Right lobe of liver (tissue), 6 donors: ENCODE measurements at places on chromosomes 5 and 9. TPM values are rescaled to one million over a fixed set of nuclear protein-coding genes. Genes with fewer than 3 reads are reported as not detected.
A peak's percentile ranks its signal among the peaks of the same experiment; 100 is the strongest.

The COL15A1 gene
- 0.12 TPM for total RNA-seq

The TRPM6 gene
- total RNA-seq: 0.15 TPM

The KCNN2 gene
- 10.4 TPM for total RNA-seq

The ZNF367 gene
- total RNA-seq: 3.7 TPM

The HNRNPH1 gene
- total RNA-seq: 202 TPM

The DMGDH gene
- total RNA-seq: 67.0 TPM

DNA sequence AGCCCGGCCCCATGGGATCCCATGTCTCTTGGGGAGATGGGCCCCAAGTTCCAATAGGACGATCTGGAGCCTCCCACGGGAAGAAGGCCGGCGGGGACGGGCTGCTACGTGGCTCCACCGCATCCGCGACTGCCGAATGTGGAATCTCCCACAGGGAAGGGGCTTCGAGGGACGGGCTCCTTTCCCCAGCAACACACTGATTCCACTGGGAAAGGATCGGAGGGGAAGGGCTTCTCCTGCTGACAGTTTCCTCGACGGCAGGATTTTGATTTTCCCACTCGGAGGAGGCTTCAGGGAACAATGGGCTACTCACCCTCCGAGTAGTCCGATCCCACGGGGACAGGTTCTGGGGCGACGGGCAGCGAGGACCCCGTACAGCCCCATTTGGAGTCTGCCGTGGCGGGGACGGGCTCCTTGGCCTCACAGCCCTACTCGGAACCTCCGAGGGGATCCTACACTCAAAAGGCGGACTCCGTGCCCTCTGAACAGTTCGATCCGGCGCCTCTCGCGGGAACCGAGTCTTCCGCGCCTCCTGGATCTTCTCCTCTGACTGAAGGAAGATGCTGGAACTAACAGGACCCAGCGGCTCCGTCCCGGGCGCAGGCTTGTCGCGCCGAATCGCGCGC is 1.3 kb downstream of the PROB1 start:
- H3K36me3 ChIP-seq: no peaks in the 10 kb centered on the region
- no peaks in the 10 kb centered on the region for H3K27me3 ChIP-seq
- H3K4me1 ChIP-seq: no peaks in the 10 kb centered on the region
- H3K4me3 ChIP-seq: peak overlapping the region; percentile 33
- no peak for DNase-seq

DNA sequence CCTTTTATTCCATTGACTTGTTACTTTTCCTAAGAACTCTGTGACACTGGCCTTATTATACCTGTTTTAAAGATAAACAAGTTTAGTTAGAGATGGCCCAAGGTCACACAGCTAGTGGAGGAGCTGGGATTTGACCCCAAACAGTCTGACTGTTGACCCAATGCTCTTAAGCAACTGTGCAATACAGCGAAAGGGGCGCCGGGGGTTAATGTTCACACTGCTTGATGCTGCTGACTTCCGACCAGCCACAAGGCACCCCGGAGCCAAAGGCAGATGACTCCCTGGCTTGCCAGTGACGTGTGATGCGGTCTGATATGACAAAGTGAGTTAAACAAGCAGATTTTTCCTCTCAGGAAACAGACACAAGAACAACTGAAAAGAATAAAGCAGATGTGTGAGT is 23.9 kb downstream of the PIK3R1 start:
- no peak overlapping the region for H3K4me3 ChIP-seq
- no peaks in the 10 kb centered on the region for H3K4me1 ChIP-seq
- H3K36me3 ChIP-seq: peaks cover 2% of the 10 kb centered on the region
- H3K27ac ChIP-seq: peak overlapping the region; percentile 74
- DNase-seq: peak; percentile 91
- no peaks in the 10 kb centered on the region for H3K27me3 ChIP-seq

DNA sequence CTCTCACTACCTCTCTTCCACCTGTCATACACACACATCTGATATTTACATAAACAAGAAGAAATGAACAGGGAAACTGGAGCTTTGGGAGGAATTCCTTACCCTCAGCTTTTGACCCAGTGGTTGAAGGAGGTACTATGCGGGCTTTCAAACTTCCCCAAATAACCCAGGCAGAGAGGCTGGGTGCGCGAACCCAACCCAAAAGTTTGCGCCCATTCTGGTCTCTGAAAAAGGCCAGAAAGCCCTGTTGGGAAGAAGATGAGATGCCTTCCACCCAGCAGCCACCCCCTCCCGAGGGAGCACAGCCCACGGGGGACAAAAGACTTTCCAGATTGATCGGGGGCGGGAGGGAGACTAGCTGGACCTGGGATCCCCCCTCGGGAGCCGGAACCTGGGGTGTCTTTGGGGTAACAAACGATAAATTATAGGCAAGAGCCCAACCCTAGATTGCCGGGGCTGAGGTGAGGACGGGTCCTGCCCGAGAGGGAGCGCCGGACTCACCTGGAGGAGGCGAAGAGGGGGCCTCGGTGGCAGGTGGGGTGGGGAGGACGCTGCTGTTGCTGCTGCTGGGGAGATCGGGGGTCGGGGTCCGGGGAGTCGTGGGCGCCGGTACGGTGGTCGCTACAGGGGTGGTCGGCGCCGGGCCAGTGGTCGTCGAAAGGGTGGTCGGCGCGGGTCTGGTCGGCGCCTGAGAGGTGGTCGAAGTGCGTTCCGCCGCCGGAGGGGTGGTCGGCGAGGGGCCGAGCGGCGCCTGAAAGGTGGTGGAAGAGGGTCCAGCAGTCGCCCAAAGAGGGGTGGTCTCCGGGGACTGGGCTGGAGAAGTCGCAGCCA is 798 bp downstream of the MEGF9 start:
- peaks cover 28% of the 10 kb centered on the region for H3K4me1 ChIP-seq
- DNase-seq: peak; percentile 51
- H3K27ac ChIP-seq: peak overlapping the region; percentile 91
- no peaks in the 10 kb centered on the region for H3K36me3 ChIP-seq

DNA sequence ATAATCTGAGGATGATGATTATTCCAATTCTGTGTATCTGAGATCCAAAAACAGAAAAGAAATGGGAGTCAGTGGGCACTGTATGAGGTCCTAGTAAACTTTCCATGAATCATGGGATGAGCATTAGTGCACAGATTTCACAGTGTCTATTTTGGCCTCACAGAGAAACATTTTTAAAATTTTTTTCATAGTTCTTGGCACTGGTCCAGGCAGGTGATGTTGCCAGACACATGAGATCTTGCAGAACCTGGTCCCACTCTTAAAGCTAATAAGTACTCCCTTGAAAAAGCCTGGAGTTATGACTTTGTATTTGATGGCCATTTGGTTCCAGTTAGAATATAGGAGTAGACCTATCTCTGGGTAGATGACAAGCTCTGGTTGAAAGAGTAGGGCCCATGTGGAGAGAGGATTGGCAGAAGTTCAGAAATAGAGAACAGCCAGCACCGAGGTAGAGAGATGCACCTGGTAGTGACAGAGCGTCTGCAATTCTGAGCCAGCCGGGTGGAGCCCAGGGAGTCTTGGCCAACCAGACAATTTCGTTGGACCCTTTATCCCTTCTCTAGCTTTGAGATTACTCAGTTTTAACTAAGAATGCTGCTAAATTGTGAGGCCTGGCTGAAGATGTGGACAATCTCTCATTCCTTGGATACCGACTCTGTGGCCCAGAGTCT is 6.3 kb upstream of the TNFSF15 start:
- no peak overlapping the region for H3K27ac ChIP-seq
- H3K4me3 ChIP-seq: no peak overlapping the region
- no peaks in the 10 kb centered on the region for H3K27me3 ChIP-seq
- no peak for DNase-seq
- no peaks in the 10 kb centered on the region for H3K4me1 ChIP-seq
- H3K36me3 ChIP-seq: no peaks in the 10 kb centered on the region

- H3K27me3 ChIP-seq: no peaks in the 10 kb centered on the region
- no peak overlapping the region for H3K4me3 ChIP-seq
- no peaks in the 10 kb centered on the region for H3K36me3 ChIP-seq
- H3K27ac ChIP-seq: no peak overlapping the region
- H3K4me1 ChIP-seq: no peaks in the 10 kb centered on the region
These were observed 327.5 kb downstream of the TMEM232 start for GRCh38 chr5:110398951-110399350.

GRCh38 chr5:72355706-72356299 is 35.6 kb downstream of the PTCD2 start:
- no peak overlapping the region for H3K4me3 ChIP-seq
- H3K36me3 ChIP-seq: no peaks in the 10 kb centered on the region
- no peak for DNase-seq

DNA sequence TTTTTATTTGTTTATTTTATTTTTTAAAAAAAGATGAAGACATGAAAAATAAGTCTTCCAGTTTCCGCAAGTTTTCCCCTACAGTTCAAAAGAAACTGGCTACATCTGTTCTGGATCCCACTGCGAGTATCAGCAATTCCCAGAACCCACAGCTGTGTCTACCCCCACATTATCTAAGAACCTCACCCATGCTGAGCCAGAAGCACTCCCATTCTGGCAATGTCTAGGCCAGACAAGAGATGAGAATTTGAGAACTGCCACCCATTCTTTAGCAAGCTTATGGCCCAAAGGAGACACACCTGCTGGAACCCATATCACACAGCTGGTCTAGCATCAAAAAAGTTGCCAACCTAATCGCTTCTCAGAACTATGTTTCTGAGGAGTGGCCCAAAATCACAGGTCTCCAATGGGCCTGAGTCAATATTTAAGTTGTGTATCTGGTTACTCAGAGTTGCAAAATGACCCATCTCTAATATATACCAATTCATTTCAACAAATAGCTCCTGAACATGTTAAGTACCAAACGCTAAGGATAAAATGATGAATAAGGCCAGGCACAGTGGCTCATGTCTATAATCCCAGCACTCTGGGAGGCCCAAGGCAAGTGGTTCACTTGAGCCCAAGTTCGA is 27.1 kb downstream of the MTMR12 start:
- H3K4me3 ChIP-seq: no peak overlapping the region
- no peaks in the 10 kb centered on the region for H3K36me3 ChIP-seq
- DNase-seq: no peak
- H3K4me1 ChIP-seq: peaks cover 31% of the 10 kb centered on the region
- no peaks in the 10 kb centered on the region for H3K27me3 ChIP-seq
- H3K27ac ChIP-seq: no peak overlapping the region

GRCh38 chr9:95561913-95562312 is 45.1 kb upstream of the PTCH1 start:
- no peaks in the 10 kb centered on the region for H3K4me1 ChIP-seq
- no peaks in the 10 kb centered on the region for H3K36me3 ChIP-seq
- H3K27ac ChIP-seq: no peak overlapping the region
- H3K27me3 ChIP-seq: no peaks in the 10 kb centered on the region
- no peak for DNase-seq

GRCh38 chr5:134131578-134132350 is 17.3 kb downstream of the TCF7 start:
- H3K27me3 ChIP-seq: no peaks in the 10 kb centered on the region
- H3K36me3 ChIP-seq: no peaks in the 10 kb centered on the region
- no peak overlapping the region for H3K27ac ChIP-seq
- H3K4me1 ChIP-seq: no peaks in the 10 kb centered on the region
- peak; percentile 26 for DNase-seq
- no peak overlapping the region for H3K4me3 ChIP-seq

- no peak for DNase-seq
- no peaks in the 10 kb centered on the region for H3K36me3 ChIP-seq
- H3K27ac ChIP-seq: no peak overlapping the region
- H3K27me3 ChIP-seq: no peaks in the 10 kb centered on the region
- no peak overlapping the region for H3K4me3 ChIP-seq
These were observed 63.6 kb upstream of the SLC28A3 start for GRCh38 chr9:84404095-84404686.

- H3K4me1 ChIP-seq: no peaks in the 10 kb centered on the region
- DNase-seq: peak; percentile 18
- H3K4me3 ChIP-seq: no peak overlapping the region
- no peaks in the 10 kb centered on the region for H3K36me3 ChIP-seq
- H3K27me3 ChIP-seq: no peaks in the 10 kb centered on the region
These were observed 151.5 kb downstream of the PAX5 start for GRCh38 chr9:36882594-36882993.

DNA sequence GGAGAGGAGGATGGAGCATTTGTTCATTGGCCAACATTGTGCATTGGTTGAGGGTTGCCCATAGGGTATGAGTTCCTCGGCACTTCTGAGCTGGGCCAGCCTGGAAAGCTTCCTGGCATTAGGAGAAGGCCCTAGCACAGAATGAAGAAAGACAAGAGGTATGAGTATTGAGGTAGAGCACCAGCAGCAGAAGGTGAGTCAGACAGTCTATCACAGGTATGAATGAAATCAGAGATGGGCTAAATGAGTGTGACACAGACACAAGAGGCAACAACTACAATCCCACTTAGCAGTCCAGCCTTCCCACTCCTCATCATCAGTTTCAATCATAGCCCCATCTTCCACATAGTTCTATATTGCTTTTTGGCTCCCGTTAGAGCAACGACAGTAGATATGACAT is 25.4 kb upstream of the TGFBR1 start:
- H3K4me1 ChIP-seq: no peaks in the 10 kb centered on the region
- no peak overlapping the region for H3K27ac ChIP-seq
- no peaks in the 10 kb centered on the region for H3K27me3 ChIP-seq
- no peak for DNase-seq
- no peak overlapping the region for H3K4me3 ChIP-seq

DNA sequence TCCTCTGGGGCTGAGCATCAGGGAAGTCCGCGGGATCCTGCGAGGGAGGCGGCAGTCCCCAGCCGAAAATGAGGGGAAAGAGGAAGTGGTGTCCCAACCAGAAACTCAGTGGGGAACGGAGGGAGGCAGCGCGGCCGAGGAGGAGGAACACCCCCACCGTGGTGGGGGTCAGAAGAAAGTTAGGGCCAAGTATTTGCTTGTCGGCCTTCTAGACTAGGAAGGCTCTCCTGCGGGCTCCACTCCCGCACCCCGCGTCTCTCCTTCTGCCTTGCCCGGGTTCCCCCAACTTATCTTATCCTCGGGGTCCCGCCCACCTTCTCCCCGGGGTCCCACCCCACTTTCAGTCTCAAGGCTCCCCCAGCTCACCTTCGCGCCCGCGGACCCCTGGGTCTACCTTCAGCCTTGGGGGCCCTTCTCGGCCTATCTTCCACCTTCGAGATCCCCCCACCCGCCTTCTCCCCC is 557 bp upstream of the PHF2 start:
- DNase-seq: peak; percentile 63
- H3K36me3 ChIP-seq: no peaks in the 10 kb centered on the region
- peak overlapping the region; percentile 82 for H3K4me3 ChIP-seq
- no peaks in the 10 kb centered on the region for H3K27me3 ChIP-seq
- peak overlapping the region; percentile 78 for H3K27ac ChIP-seq

- H3K4me1 ChIP-seq: no peaks in the 10 kb centered on the region
- H3K4me3 ChIP-seq: no peak overlapping the region
- no peak overlapping the region for H3K27ac ChIP-seq
- no peaks in the 10 kb centered on the region for H3K27me3 ChIP-seq
These were observed 8.9 kb downstream of the DNLZ start for GRCh38 chr9:136354592-136355085.

DNA sequence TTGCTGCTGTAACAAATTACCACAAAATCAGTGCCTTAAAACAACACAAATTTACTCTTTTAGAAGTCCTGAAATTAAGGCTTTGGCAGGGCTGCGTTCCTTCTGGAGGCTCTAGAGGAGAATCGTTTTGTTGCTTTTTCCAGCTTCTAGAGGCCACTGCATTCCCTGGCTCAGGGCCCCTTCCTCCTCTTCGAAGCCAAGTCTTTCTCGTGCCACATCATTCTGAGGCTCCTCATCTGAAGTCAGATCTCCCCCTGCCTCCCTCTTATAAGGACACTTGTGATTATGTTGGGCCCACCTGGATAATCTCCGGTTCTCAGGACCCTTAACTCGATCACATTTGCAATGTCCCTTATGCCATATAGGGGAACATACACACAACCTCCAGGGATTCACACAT is 48.0 kb downstream of the SLC22A5 start:
- no peak overlapping the region for H3K4me3 ChIP-seq
- no peak for DNase-seq
- H3K36me3 ChIP-seq: no peaks in the 10 kb centered on the region
- peak overlapping the region; percentile 55 for H3K27ac ChIP-seq
- H3K4me1 ChIP-seq: peaks cover 6% of the 10 kb centered on the region
